ENCODE measurements at places on chromosomes 16 and 17. TPM values are rescaled to one million over a fixed set of nuclear protein-coding genes. Genes with fewer than 3 reads are reported as not detected.

DNA sequence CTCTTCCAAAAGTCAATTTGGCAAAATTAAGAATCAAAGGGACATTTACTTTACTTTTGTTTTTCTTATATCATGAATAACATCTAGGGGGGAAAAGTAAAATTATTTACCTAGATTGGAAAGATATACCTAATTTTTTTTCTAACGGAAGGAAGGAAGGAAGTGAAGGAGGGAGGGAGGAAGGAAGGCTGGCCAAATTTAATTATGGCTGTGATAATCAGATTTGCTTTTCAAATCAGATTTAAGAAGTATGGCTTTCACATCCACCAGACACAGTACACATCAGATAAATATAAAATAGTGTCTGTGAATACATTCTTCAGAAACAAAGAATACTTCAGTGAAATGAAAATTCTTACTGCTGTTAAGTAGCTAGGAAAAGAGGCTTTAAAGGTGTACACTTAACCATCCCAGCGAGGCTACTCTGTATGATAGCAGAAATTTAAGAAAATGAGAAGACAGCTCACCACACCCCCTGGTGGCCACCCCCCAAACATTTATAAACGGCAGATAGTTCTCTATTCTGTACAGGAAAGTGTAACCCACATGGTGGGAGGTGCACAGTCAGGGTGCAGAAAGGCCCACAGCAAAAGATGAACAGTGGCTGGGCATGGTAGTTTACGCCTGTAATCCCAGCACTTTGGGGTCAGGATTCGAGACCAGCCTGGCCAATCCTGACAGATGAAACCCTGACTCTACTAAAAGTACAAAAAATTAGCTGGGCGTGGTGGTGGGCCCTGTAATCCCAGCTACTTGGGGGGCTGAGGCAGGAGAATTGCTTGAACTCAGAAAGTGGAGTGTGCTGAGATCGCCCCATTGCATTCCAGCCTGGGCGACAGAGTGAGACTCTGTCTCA, 150.8 kb downstream of the SSH2 start:
- DNase-seq, result peak; percentile 42

DNA sequence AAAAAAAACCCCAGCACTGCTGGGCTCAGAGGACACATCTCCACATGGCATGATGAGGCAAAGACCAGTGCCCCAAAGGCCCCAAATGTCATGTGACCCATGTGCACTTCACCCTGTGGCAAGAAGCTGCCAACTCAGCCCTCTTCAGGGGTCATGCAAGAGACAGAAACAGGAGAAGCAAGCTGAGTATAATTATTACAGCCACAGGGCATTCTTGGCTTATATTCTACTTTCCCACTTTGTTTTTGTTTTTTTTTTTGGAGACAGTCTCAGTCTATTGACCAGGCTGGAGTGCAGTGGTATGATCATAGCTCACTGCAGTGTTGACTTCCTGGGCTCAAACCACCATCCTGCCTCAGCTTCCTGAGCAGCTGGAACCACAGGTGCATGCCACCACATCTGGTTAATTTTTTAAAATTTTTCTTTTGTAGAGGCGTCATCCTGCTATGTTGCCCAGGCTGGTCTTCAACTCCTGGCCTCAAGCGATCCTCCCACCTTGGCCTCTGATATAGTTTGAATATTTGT, 32.7 kb upstream of the LITAF start:
- peak; percentile 75 for DNase-seq

GRCh38 chr16:20515688-20516090, 60.5 kb downstream of the ACSM2B start:
- no peak for DNase-seq

- DNase-seq, result no peak
Observed at GRCh38 chr17:75836605-75837004, 7.6 kb downstream of the UNC13D start.

GRCh38 chr17:3915995-3916696, at the start of gene P2RX1:
Gene P2RX1 (minus strand): TSS chr17:3916465. CDS start chr17:3916225, 240 bp downstream.
- DNase-seq, result no peak

DNA sequence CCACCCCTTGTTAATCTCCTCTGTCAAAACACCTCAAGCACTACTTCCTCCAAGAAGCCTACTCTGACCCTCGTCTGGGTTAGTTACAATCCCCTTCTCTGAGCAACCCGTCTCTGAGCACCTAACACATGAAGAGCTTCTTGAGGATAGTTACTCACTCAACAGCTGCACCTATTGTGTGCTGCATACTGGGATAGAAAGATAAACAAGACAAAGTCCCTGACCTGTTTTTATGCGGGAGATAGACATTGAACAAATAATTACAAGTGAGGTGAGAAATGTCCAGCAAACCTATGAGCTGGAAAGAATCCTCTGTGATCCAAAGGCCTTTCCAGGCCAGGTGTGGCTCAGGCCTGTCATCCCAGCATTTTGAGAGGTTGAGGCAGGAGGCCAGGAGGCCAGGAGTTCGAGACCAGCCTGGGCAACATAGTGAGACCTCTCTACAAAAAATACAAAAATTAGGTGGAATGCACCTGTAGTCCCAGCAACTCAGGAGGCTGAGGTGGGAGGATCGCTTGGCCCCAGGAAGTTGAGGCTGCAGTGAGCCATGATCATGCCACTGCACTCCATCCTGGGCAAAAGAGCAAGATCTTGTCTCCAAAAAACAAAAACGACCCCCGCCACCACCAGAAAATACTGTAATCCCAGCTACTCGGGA, 5.5 kb upstream of the ZNF771 start:
- no peak for DNase-seq

DNA sequence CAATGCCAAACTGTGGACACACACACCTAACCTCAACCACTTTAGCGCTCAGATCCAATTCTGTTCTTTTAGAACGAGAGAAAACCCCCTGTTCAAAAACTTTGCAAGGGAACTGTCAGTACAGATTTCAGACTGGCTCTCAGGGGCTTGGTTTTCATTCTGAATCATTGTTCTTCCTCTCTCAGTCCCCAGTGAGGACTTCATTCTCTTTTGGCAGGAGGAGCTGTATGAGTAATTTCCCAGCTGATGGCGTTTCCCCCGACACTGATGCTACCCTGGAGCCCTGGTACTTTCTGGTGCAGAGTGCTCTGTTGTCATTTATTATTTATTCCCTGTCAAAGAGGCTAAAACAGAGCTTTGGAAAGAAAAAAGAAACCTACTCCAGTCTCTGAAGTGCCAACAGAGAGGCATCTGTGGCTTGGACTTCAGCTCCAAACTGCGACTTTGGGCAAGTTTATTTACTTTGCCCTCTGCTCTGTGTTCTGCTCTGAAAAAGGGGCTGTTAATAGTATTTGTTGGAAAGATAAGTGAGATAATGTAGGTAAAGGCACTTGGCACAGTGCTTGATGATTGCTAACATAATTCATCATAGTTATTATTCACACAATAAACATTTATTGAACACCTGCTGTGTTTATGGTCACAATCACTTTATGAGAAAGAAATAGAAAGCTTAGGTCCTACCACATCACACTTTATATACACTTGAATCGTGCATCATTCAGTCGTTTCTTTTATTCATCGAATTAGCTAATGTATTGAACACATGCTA, 28.3 kb downstream of the ETV4 start:
- peak; percentile 41 for DNase-seq

GRCh38 chr16:85523602-85524364, 89.3 kb upstream of the GSE1 start:
- DNase-seq, result peak; percentile 71

DNA sequence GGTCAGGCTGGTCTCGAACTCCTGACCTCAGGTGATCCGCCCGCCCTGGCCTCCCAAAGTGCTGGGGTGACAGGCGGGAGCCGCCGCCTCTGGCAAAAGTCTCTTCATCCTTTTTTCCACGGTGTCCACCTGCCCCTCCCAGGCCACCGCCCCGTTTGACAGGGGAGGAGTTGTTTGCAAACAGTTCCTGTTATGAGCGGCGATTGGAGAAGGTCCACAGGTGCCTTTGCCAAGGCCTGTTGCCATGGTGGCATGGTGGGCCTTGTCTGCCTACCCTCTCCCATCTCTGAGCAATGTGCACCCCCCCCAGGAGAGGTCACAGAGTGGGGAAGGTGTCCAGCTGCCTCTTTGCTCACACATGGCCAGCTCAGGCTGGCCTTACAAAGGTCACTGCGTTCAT, 16.0 kb upstream of the RAP1GAP2 start:
- DNase-seq, result no peak

GRCh38 chr17:32529604-32530003, 42.8 kb downstream of the CDK5R1 start:
- peak; percentile 40 for DNase-seq

DNA sequence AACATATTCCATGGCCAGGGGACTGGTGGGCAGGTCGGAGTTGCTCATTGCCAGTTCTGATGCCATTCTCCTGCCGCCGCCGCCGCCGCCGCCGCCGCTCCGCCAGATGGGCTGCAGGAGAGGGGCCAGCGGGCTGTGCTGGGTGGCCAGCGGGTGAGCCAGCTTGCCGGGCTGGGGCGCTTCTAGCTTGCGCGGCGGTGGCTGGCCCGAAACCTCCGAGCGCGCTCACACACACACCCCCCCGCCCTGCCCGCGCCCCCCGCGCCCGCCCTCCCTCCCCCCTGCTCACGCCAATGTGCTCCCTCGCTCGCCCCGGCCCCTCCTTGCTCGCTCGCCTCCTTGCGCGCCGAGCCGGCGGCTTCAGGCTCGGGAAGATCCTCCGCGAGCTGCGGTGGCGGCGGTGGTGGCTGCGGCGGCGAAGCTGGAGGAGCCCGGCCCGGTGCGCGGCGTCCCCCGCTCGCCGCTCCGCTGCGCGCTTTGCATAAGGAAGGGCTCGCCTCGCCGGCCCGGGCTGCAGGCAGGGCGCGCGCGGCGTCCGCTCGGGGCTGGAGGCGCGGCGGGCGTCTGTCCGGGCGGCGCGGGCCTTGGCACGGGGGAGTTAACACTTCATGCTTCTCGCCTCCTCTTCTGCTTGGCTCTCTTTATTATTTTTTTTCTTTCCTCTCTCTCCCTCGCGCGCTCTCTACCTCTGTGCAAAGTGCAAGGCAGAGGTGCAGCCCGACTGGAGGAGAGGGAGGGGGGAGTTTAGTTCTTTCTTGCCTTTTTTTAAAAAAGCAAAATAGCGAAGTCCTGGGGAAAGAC, 500 bp downstream of the MAF start:
- peak; percentile 14 for DNase-seq

GRCh38 chr16:89139907-89140361, 31.6 kb upstream of the CDH15 start:
- DNase-seq, result no peak

GRCh38 chr17:9256751-9257629, 235.7 kb downstream of the NTN1 start:
- peak; percentile 7 for DNase-seq

- DNase-seq, result no peak
Observed at GRCh38 chr17:49882434-49882833, 34.6 kb upstream of the TAC4 start.

- DNase-seq, result no peak
Observed at GRCh38 chr17:15909481-15909991, 35.4 kb upstream of the ADORA2B start.

DNA sequence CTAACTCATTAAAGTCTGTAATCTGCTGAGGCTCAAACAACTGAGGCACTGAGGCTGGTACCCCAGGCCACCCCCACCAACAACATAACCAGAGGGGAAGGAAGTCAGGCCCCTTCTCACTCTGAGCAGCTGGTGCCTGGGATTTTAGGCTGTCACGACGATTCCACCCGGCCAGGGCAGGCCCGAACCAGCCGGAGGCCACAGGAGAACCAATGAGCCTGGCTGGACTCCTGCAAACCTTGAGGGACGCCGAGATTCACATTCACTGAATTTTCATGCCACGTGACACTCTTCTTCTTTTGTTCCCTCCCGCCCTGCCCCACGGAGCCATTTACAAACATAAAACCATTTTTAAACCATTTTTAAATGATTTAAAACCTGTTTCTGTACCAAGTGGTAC, 48.1 kb downstream of the RPH3AL start:
- no peak for DNase-seq

GRCh38 chr17:47850692-47851573, at the start of gene SP6:
Gene SP6 (minus strand): TSS chr17:47851163. CDS start chr17:47848429, 2,734 bp downstream.
- DNase-seq, result peak; percentile 83

GRCh38 chr16:78368121-78369102, 269.0 kb downstream of the WWOX start:
- no peak for DNase-seq

DNA sequence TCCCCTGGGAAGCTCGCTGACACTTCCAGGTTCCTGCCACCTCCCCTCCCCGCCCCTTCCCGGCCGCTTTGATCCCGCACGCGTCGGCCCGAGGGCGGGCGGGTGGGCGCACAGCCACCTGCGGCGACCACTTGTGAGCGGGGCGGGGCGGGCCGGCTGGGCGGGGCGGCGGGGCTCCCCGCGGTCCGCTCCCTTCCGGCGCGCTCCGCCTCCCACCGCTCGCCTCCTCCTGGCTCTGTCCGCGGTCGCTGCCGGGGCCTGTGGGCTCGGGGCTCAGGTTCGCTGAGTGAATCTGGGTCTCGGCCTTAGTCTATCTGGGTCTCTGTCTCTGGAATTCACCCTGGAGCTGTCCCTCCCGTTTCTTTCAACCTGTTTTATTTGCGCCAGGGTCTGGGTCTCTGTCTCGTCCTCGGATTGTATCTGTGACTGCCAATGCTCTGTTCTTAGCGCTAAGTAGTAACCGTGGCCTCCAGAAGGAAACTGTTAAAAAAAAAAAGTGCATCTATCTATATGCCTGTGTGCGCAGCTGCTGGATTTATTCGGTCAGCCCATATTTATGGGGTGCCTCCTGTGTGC, 2.7 kb upstream of the HES7 start:
- peak; percentile 47 for DNase-seq

DNA sequence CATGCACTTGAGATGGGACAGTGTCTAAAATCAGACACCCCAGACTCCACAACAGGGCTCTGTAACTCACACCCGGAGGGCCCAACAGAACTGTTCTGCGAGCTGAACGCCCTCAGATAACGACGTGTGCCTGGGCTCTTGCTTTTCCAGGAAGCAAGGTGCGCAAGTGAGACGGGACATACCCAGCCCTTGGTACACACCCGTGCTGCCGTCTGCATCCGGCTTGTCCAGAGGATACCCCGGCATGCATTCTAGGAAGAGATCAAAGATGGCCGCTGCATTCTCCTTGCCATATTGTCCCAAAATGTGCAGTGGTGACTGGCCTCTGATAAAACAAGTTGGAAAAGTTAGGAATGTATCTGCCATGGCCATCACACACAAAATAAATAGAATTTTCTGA, 29.4 kb downstream of the CYB5D2 start:
- no peak for DNase-seq

DNA sequence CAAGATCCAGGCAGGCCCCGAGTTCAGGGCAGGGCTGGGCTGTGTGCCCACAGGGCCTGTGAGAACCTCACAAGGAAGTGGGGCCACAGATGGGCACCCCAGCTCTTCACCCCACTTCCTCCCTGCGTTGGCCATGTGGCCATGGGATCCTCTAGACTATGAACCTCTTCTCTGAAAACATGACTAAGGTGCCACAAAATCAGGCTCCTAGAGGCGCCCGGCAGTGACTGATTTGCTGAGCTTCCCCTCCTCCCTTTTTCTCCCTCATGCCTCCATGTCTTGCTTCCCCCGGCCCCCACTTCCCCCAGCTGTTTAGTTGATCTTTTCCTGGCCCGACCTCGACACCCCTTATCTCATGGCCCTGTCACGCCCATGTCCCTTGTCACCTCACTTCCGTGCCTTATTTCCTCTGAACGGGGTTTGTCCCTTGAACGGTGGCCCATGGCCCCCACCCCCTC, 87.1 kb downstream of the KCNJ12 start:
- DNase-seq, result no peak

Gene CEP131
- total RNA-seq, result 7.8 TPM

Gene PRCD
- 0.02 TPM for total RNA-seq

Gene GP1BA
- not detected for total RNA-seq

Gene CDK5R1
- total RNA-seq, result 3.7 TPM

Gene NHLRC4
- total RNA-seq, result not detected

Gene TOP2A
- total RNA-seq, result 252 TPM

Gene SUPT4H1
- total RNA-seq, result 71.6 TPM

Gene SLC13A5
- not detected for total RNA-seq

All from M059J (cell line).